ENCODE measurements at places on chromosomes 5 and 9. TPM values are rescaled to one million over a fixed set of nuclear protein-coding genes. Genes with fewer than 3 reads are reported as not detected.

PCDHAC1 gene
- 0.29 TPM for total RNA-seq

NEUROG1 gene
- total RNA-seq, result not detected

GCNT4 gene
- total RNA-seq, result 2.7 TPM

GRCh38 chr5:10250806-10251276 lies 761 bp downstream of the CCT5 start:
- H3K4me1 ChIP-seq, result peaks cover 14% of the 10 kb centered on the region
- no peaks in the 10 kb centered on the region for H3K27me3 ChIP-seq
- DNase-seq, result peak; percentile 26
- peak overlapping the region; percentile 97 for H3K4me3 ChIP-seq
- peak overlapping the region; percentile 99 for H3K27ac ChIP-seq

DNA sequence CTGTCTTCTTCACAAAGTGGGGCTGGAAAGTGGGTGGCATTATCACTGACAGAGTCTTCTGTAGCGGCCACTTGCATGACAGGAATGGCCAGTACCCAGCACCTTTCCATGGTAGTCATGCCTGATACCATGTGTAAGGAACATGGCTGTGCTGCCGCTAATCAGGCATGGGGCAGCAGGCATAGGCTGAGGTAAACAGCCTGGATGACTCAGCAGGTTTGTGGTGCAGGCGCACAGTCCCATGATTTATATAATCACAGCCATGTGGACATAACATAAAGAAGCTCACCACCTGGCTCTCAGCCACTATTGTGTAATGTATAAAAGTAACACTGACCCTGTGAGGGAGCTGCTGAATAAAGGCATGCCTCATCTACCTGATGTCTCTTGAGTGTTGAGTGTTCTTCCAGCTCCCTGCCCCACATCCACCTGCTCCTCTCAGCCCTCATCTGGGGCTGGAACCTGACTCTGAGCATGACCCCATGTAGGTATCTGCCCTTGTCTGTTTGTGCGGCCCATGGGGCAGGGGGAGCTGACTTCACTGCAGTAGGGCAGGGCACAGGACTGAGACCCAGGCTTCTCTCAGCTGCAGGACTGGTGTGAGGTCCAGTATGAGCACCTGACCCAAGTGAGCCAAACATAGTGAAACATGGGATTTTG lies 13.2 kb upstream of the ICE1 start:
- H3K4me3 ChIP-seq, result no peak overlapping the region
- no peaks in the 10 kb centered on the region for H3K4me1 ChIP-seq
- H3K27me3 ChIP-seq, result no peaks in the 10 kb centered on the region
- H3K27ac ChIP-seq, result no peak overlapping the region

DNA sequence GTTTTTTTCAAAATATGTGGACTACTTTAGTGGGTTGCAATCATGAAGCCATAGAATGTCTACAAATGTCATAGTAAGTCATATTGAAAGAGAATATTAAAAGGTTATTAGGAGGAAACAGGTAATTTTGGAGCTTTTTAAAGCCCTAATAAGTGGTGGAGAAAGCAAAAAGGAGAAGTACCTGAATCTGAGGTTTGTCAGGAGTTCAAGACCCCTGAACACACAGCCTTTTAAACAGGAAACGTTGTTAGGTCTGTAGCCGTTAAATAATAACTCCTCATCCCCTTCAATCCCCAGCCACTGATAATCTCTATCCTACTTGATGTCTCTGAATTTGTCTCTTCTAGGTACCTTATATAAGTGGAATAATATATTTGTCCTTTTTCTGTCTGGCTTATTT lies 51.1 kb downstream of the SPEF2 start:
- DNase-seq, result no peak
- no peaks in the 10 kb centered on the region for H3K36me3 ChIP-seq
- no peak overlapping the region for H3K27ac ChIP-seq
- H3K27me3 ChIP-seq, result no peaks in the 10 kb centered on the region

GRCh38 chr5:2529371-2530092 lies 221.9 kb downstream of the IRX2 start:
- H3K4me3 ChIP-seq, result no peak overlapping the region
- no peak for DNase-seq
- H3K27me3 ChIP-seq, result no peaks in the 10 kb centered on the region
- no peaks in the 10 kb centered on the region for H3K36me3 ChIP-seq
- no peaks in the 10 kb centered on the region for H3K4me1 ChIP-seq
- no peak overlapping the region for H3K27ac ChIP-seq

- no peak overlapping the region for H3K4me3 ChIP-seq
- no peaks in the 10 kb centered on the region for H3K36me3 ChIP-seq
- no peak for DNase-seq
- H3K27ac ChIP-seq, result no peak overlapping the region
- no peaks in the 10 kb centered on the region for H3K27me3 ChIP-seq
Observed at GRCh38 chr5:17178373-17178675, 39.1 kb upstream of the BASP1 start.

- H3K27me3 ChIP-seq, result no peaks in the 10 kb centered on the region
- H3K36me3 ChIP-seq, result no peaks in the 10 kb centered on the region
- no peak overlapping the region for H3K27ac ChIP-seq
- DNase-seq, result no peak
- H3K4me1 ChIP-seq, result no peaks in the 10 kb centered on the region
Observed at GRCh38 chr5:27944471-27944870, 906.1 kb upstream of the CDH9 start.
